ENCODE measurements at places on chromosomes 4 and X.

DNA sequence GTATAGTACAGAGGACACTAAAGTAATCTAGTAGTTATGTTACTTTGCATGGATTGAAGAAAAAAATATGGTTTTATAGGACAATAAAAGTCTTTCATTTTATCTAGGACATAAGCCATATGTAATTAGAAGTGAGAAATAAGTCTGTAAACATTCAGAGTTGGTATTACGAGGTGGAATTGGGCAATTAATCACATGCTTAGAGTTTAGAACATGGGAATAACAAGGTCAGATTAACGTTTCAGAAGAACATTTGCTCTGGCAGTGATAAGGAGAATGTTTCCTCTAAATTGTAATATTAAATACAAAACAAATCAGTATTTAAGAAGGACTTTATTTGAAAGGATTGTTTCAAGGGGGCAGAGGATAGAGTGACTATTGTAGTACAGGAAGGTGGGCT is 15.6 kb upstream of the SULT1E1 start:
- no peak for DNase-seq

DNA sequence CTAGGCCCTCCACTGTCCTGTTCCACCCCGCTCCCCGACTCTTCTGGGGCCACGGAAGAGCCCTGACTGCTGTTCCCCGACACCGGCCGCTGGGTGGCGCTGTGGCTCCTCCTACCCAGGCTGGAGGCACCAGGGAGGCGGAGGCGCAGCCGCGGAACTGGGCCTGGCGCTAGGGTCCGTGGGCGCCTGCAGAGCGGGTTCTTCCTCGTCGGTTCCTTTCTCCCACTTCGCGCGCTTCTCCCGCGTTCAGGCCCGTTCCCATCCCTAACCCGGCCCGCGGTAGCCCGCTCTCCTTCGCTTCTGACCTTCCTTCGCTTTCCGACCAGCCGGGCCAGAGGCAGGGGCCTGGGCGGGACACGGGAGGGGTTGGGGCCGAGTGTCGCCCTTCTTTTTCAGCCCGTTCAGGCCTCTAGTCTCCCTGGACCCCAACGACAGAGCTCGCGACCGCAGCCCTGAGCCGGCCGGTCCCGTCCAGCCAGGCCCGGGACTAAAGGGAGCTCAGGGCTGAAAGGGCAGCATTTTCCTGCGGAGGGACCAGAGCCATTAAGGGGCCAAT is 34.3 kb downstream of the NALF2 start:
- no peak for DNase-seq

DNA sequence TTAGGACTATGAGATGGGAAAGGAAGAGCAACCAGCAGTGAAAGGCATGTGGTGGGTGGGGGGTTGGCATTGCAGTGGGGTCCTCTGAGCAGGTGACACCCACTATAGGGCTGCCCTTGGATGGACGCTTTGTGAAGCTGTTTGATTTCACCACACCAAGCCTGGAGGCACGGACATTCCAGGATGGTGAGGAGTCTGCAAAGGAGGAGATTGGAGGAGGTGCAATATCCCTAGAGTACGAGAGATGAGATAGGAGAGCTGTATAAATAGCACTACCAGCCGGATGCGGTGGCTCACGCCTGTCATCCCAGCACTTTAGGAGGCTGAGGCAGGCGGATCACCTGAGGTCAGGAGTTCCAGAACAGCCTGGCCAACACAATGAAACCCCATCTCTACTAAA is 42.3 kb downstream of the SHOX start:
- DNase-seq = no peak

DNA sequence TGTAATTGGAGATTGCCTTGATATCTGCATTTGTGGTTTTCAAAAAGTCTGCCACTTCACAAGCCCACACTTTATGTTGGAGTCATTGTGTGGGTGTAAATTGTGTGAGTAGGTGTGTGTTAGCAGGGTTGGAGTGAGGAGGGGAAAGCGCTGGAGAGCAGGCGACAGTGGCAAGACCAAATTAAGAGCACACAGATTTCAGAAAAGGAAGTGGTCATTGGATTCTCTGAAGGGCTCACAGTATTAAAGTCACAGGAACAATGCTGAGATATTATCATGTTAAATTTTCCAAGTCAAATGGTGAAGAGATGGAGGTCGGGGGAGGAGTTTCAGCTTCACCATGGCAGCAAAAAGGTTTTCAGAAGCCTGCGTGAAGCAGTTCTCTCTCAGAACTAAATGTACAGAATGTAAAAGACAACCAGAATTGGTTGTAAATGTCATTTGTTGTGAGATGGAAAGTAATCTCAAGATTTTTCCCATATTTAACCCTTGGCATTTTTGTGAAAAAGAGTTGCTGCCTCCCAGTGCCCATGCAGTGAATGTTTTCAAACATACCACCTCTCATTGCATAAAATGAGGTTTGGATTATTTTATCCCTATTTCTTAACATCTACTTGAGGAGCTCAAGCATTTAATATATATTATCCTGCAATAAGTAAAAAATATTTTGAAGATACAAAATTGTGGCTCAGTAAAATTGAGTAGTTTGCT is 265.9 kb downstream of the ZNF674 start:
- no peak for DNase-seq

DNA sequence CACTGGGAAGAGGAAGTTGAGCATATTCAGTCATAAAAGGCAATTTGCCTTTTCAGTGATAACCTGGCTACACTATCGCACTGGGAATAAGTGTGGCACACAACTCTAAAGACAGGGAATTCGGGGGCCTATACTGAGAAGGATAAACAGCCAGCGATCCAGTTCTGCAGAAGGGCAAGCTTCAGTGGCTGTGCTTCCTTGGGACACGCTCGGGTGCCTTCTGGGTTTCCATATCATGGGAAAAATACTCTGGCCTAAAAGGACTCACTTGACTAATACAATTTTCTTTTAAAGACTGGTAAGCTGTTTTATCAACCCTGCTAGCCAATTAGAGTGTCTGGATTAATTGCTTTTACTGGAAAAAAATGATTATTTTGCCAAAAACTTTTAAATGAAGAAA is 58.5 kb downstream of the TENM3 start:
- no peak for DNase-seq

DNA sequence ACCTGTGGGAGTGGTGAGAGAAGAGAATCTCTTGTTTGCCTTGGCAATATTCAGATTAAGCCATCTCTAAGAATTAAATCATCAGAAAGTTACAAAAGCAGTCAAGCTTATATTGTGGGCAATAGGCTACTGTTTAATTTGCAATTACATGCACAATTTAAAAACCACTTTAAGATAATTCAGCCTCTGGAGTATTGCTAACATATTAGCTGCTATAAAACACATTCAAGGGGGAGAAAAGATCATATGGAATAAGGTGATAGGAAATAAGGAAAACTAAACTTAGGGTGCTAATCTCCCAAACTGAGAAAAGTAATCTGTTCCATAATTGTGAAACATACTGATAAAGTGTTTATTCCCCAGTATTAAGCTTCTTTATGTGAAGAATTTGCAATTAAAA is 103.9 kb downstream of the ARAP2 start:
- DNase-seq = no peak

DNA sequence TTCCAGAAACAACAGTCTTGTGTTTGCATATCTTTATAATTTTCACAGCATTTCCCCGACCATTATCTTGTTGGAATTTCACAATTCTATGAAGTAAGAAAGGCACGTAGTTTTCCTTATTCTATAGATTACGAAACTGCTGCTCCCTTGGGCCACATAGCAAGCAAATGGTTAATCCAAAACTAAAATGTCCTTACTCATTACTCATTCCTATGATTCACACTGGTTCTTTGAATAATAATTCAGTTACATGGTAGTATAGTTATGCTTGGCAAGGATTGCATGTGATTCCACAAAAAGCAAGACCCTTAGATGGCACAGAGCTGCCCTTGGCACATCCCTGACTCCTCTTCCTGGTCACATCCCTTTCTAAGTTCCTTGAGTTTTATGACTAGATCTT is 51.2 kb downstream of the OR13H1 start:
- no peak for DNase-seq

- DNase-seq = no peak
Observed at GRCh38 chr4:171169396-171169795, 643.8 kb upstream of the GALNTL6 start.

- DNase-seq = no peak
Observed at GRCh38 chr4:122827879-122828601, 1.4 kb downstream of the FGF2 start.

DNA sequence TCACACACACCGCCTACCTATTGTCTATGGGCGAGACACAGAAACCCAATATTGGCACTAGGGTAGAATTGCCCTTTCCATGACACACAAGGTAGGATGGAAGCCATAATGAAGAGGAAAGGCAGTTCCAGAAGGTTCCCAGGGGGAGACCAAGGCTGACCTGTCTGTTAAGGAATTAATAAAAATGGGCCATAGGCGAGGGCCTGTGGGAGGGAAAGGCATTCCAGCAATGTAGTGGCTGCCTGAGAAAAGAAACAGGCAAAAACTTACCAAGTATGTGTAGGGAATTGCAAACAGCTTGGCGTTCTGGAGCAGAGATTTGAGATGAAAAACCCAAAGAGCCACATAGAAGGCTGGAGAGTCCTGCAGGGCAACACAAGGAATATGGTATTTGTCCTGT is 19.1 kb downstream of the MAGED2 start:
- DNase-seq = no peak

DNA sequence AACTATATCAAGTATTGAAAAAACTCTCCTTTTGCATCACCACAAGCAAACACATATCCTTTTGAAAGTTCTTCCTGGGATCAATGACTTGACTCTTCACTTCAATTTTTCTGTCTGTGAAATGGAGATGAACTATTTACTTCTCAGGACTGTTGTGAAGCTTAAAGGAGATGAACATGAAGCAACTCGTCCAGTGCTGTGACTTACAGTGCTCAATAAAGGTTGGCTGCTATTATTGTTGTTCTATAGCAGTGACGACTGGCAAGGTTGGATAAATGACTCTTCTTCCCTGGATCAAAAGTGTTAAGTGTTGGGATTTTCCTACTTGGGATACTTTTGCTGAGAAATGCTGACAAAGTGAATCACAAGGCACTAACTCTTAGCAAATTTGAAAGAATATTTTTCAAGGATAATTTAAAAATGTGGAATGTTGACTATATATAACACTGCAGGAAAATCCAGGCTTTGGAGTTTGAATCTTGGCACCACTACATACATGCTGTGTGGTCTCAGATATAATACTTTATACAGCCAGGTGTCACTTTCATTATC is 13.7 kb downstream of the FRAS1 start:
- DNase-seq = no peak

DNA sequence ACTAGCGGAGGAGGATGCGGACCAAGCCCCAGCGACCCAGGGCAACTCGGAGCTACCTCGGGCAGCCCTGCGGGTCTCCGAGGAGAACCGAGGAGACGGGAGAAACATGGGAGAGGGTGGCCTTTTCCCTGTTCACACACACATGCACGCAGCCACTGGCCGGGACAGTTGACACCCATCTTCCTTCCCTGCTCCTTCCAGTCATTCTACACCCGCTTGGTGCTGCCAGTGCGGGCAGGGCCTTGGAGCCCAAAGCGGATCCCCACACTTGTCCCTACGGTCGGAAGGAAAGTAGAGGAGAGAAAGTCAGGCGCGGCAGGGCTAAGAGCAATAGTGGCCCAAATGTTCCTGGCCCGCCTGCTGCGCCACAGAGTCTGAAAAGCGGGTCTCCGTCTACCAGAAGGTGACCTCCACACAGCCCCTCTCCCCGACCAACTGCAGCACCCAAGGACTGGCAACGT is 1.1 kb upstream of the PPP3CA start:
- no peak for DNase-seq

- DNase-seq = no peak
Observed at GRCh38 chr4:22515145-22515887, 550 bp downstream of the ADGRA3 start.

DNA sequence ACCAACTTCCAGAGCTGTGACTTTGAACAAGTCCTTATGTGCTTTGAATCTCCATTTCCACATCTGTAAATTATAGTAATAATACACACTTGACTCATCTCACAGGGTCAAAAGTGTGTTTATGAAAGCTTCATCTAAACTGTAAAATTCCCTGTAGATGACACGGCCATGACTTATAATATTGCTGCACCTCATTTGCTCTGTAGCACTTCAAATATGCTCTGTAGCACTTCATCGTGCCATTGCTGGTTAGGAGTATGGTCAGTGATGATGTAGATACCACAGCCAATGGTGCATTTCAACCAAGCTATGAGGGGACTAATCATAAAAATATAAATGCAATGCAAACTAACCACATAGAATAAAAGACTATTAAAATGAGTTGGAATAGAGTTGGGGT is 318.6 kb downstream of the ANK2 start:
- DNase-seq = no peak

GRCh38 chr4:47567511-47567910 is 82.4 kb downstream of the ATP10D start:
- no peak for DNase-seq

Data from cortex of kidney (tissue), 1 donor.